Activated naive CD8-positive, alpha-beta T cell treated with anti-CD3 and anti-CD28 coated beads for 36 hours (primary cell): ENCODE measurements at places on chromosomes 2 and 18.

- peaks cover 14% of the 10 kb centered on the region for H3K27me3 ChIP-seq
- H3K27ac ChIP-seq: no peak overlapping the region
- H3K4me3 ChIP-seq: no peak overlapping the region
- no peak for DNase-seq
- H3K36me3 ChIP-seq: no peaks in the 10 kb centered on the region
- H3K4me1 ChIP-seq: no peaks in the 10 kb centered on the region
Measured at GRCh38 chr18:55331301-55331700, 256.7 kb downstream of the TCF4 start.

- H3K4me1 ChIP-seq: no peaks in the 10 kb centered on the region
- no peak for DNase-seq
Measured at GRCh38 chr2:44916291-44916690, 25.2 kb upstream of the SIX3 start.

- H3K27me3 ChIP-seq: peaks cover 92% of the 10 kb centered on the region
- H3K36me3 ChIP-seq: no peaks in the 10 kb centered on the region
- no peak for DNase-seq
- peaks cover 5% of the 10 kb centered on the region for H3K4me1 ChIP-seq
- H3K27ac ChIP-seq: no peak overlapping the region
Measured at GRCh38 chr2:236178890-236179235, 10.7 kb upstream of the GBX2 start.

DNA sequence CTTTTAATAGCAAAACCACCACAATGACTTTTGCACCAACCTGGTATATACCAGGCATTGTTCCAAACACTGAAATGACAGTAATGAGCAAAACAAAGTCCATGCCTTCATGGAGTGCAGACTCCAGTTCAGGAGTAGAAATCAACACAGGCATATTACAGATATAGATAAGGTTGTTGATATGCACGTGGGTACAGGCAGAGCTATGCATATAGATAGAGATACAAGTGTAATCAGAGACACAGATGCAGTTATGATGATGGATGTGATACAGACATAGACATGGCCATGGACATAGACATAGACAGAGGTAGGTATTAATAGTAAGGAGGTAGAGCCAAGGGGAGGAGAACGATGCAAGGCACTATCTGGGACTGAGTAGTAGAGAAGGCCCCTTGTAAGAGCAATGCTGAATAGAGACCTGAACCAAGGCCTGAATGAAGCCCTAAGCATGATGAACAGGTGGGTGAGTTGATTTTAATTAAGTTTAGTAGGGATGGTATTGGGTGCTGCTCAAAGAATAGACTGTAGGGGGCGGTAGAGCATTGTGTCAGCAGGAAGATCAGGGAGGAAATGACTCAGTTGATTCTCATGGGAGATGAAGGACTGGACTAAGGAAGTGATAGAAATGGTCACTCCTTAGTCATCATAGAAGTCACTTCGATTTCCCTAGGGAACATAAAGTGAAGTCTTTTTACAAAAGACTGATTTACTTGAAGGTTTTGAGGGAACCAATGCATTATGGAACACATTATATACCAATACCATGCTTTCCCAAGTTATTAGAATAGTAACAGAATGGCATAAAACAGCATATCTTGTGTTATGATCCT lies 39.4 kb downstream of the CMPK2 start:
- H3K4me1 ChIP-seq: peaks cover 5% of the 10 kb centered on the region
- peak; percentile 48 for DNase-seq
- no peak overlapping the region for H3K27ac ChIP-seq
- H3K27me3 ChIP-seq: no peaks in the 10 kb centered on the region
- H3K36me3 ChIP-seq: peaks cover 8% of the 10 kb centered on the region

DNA sequence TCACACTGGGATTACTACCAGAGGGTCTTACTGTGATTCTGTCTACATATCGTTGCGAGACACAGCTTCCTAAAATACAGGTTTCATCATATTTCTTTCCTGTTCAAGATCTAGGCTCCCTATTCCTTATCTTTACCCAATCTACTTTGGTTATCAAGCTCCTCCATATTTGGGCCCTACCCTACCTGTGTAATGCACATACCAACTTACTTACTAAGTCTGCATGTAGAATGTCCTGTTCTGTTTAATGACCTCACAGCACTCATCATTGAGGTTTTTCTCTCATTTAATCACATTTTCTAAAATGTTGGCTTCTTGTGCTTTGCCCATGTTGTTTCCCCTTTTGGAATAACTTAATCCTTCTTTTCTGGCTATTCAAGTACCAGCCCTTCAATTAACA lies 551.1 kb downstream of the ZEB2 start:
- H3K27me3 ChIP-seq: no peaks in the 10 kb centered on the region
- peaks cover 3% of the 10 kb centered on the region for H3K4me1 ChIP-seq
- H3K36me3 ChIP-seq: no peaks in the 10 kb centered on the region
- no peak overlapping the region for H3K27ac ChIP-seq

- no peaks in the 10 kb centered on the region for H3K36me3 ChIP-seq
- no peak overlapping the region for H3K4me3 ChIP-seq
- DNase-seq: no peak
- H3K4me1 ChIP-seq: no peaks in the 10 kb centered on the region
- no peak overlapping the region for H3K27ac ChIP-seq
- H3K27me3 ChIP-seq: no peaks in the 10 kb centered on the region
Measured at GRCh38 chr2:76826691-76827090, 695.5 kb downstream of the LRRTM4 start.

GRCh38 chr2:184174493-184175104 lies 423.7 kb upstream of the ZNF804A start:
- H3K4me3 ChIP-seq: no peak overlapping the region
- no peak overlapping the region for H3K27ac ChIP-seq
- no peaks in the 10 kb centered on the region for H3K36me3 ChIP-seq
- H3K4me1 ChIP-seq: no peaks in the 10 kb centered on the region
- no peak for DNase-seq
- H3K27me3 ChIP-seq: no peaks in the 10 kb centered on the region

DNA sequence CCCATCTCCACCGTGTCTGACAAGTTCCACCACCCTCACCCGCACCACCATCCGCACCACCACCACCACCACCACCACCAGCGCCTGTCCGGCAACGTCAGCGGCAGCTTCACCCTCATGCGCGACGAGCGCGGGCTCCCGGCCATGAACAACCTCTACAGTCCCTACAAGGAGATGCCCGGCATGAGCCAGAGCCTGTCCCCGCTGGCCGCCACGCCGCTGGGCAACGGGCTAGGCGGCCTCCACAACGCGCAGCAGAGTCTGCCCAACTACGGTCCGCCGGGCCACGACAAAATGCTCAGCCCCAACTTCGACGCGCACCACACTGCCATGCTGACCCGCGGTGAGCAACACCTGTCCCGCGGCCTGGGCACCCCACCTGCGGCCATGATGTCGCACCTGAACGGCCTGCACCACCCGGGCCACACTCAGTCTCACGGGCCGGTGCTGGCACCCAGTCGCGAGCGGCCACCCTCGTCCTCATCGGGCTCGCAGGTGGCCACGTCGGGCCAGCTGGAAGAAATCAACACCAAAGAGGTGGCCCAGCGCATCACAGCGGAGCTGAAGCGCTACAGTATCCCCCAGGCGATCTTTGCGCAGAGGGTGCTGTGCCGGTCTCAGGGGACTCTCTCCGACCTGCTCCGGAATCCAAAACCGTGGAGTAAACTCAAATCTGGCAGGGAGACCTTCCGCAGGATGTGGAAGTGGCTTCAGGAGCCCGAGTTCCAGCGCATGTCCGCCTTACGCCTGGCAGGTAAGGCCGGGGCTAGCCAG lies 1.2 kb downstream of the ONECUT2 start:
- H3K27ac ChIP-seq: peak overlapping the region; percentile 31
- peak overlapping the region; percentile 74 for H3K4me3 ChIP-seq
- H3K27me3 ChIP-seq: peaks cover 94% of the 10 kb centered on the region
- peaks cover 2% of the 10 kb centered on the region for H3K36me3 ChIP-seq
- peaks cover 44% of the 10 kb centered on the region for H3K4me1 ChIP-seq

DNA sequence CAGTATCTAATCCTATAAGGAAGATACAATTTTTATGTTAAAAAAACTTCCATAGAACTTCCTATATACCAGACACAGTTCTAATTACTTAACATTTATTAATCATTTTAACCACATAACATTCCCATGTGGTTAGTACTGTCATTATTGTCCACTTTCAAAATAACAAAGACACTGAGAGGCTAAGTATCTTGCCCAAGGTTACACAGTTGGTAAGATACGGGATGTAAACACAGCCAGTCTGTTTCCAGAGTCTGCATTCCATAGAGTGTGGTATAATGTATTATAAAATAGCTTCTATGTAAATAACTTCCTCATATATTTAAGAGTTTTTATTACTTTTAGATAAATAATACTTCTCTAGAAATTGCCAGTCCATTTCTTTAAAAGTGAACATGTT lies 383.3 kb upstream of the ETAA1 start:
- H3K27me3 ChIP-seq: no peaks in the 10 kb centered on the region
- DNase-seq: no peak
- H3K36me3 ChIP-seq: no peaks in the 10 kb centered on the region
- no peak overlapping the region for H3K4me3 ChIP-seq

DNA sequence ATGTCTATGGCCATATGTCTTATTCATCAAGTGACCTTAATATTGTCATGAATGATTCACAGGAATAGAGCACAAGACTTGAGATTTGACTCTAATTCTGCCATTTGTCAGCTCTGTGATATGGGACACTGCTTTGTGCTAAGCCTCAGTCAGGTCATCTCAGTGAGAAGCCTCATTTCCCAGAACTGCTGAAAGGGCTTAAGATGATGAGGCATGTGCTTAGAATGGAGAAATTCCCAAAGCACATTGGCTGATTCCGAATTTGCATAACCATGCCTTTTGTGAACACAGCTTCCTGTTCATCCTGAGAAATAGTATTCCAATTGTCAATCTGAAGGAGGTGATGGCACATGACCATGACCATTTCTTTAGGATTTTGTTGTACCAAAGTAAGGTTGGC lies 218.1 kb downstream of the ALK start:
- H3K4me3 ChIP-seq: no peak overlapping the region
- no peak for DNase-seq
- no peaks in the 10 kb centered on the region for H3K36me3 ChIP-seq
- H3K27ac ChIP-seq: no peak overlapping the region
- peaks cover 2% of the 10 kb centered on the region for H3K4me1 ChIP-seq

- peak overlapping the region; percentile 96 for H3K27ac ChIP-seq
- peak overlapping the region; percentile 96 for H3K4me3 ChIP-seq
- no peaks in the 10 kb centered on the region for H3K27me3 ChIP-seq
- no peak for DNase-seq
Measured at GRCh38 chr2:196170606-196171247, 651 bp downstream of the STK17B start.

- H3K4me1 ChIP-seq: peaks cover 67% of the 10 kb centered on the region
- H3K36me3 ChIP-seq: peaks cover 29% of the 10 kb centered on the region
- H3K27ac ChIP-seq: peak overlapping the region; percentile 87
- peak overlapping the region; percentile 63 for H3K4me3 ChIP-seq
- H3K27me3 ChIP-seq: no peaks in the 10 kb centered on the region
- DNase-seq: no peak
Measured at GRCh38 chr2:207142461-207142860, 23.3 kb downstream of the KLF7 start.

DNA sequence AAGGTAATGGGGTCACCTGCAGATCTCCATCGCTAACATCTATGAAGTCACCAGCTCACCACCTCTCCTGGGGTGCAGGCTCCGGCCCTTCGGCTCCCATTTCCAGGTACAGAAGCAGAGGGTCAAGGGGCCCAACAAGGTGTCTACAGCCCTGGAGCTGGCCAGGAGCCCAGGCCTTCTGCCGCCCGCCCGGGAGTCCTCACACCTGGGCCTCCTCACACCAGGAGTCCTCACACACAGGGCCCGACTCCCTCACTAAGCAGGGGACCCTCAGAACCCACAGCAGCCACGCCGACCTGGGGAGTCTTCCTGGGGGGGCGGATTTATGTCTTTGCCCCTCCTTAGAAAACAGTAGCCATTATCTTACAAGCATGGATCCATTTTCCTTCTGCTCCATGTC lies 43.4 kb upstream of the TPO start:
- no peak for DNase-seq
- no peaks in the 10 kb centered on the region for H3K36me3 ChIP-seq
- H3K27ac ChIP-seq: no peak overlapping the region
- H3K27me3 ChIP-seq: no peaks in the 10 kb centered on the region
- H3K4me3 ChIP-seq: no peak overlapping the region

GRCh38 chr2:204255526-204255925 lies 289.7 kb upstream of the PARD3B start:
- H3K4me1 ChIP-seq: no peaks in the 10 kb centered on the region
- no peak for DNase-seq

- no peak overlapping the region for H3K27ac ChIP-seq
- no peak for DNase-seq
- no peak overlapping the region for H3K4me3 ChIP-seq
- H3K36me3 ChIP-seq: peaks cover 53% of the 10 kb centered on the region
Measured at GRCh38 chr2:210445116-210445707, 31.3 kb downstream of the LANCL1 start.

- H3K27me3 ChIP-seq: peaks cover 8% of the 10 kb centered on the region
- no peak for DNase-seq
- H3K4me3 ChIP-seq: no peak overlapping the region
- no peaks in the 10 kb centered on the region for H3K36me3 ChIP-seq
- no peaks in the 10 kb centered on the region for H3K4me1 ChIP-seq
Measured at GRCh38 chr2:23204685-23205242, 180.2 kb upstream of the KLHL29 start.

- H3K36me3 ChIP-seq: peaks cover 2% of the 10 kb centered on the region
- no peak overlapping the region for H3K27ac ChIP-seq
- DNase-seq: no peak
Measured at GRCh38 chr2:61011678-61012077, 5.8 kb upstream of the PEX13 start.

DNA sequence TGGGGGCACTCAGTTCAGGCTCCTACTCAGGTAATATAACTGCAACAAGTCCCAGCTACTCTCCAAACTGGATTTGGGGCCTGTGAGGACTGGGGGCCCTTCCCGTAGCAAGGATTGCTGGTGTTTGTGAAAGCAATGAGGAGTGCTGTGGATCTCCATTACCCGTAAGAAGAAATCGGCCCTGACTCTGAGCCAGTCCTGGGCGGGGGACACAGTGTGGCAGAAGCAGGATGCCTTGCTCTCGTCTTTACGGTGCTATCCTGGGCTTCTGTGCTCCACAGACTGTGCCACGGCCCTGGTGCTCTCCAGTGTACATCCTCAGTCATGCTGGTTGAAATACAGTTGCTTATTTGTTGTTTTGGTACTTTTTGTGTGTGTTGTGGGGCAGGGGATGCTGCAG lies 172.9 kb downstream of the NDUFA10 start:
- peaks cover 15% of the 10 kb centered on the region for H3K27me3 ChIP-seq
- no peak for DNase-seq
- no peak overlapping the region for H3K27ac ChIP-seq
- H3K36me3 ChIP-seq: no peaks in the 10 kb centered on the region

GRCh38 chr2:137168552-137168951 lies 403.2 kb downstream of the THSD7B start:
- H3K27me3 ChIP-seq: no peaks in the 10 kb centered on the region
- no peak overlapping the region for H3K4me3 ChIP-seq
- no peak for DNase-seq
- H3K4me1 ChIP-seq: no peaks in the 10 kb centered on the region

GRCh38 chr2:219406861-219407230 lies 11.3 kb upstream of the DES start:
- peaks cover 2% of the 10 kb centered on the region for H3K36me3 ChIP-seq
- no peak for DNase-seq
- H3K4me1 ChIP-seq: no peaks in the 10 kb centered on the region
- H3K4me3 ChIP-seq: no peak overlapping the region
- no peak overlapping the region for H3K27ac ChIP-seq
